ENCODE measurements at places on chromosomes 4 and X.

DNA sequence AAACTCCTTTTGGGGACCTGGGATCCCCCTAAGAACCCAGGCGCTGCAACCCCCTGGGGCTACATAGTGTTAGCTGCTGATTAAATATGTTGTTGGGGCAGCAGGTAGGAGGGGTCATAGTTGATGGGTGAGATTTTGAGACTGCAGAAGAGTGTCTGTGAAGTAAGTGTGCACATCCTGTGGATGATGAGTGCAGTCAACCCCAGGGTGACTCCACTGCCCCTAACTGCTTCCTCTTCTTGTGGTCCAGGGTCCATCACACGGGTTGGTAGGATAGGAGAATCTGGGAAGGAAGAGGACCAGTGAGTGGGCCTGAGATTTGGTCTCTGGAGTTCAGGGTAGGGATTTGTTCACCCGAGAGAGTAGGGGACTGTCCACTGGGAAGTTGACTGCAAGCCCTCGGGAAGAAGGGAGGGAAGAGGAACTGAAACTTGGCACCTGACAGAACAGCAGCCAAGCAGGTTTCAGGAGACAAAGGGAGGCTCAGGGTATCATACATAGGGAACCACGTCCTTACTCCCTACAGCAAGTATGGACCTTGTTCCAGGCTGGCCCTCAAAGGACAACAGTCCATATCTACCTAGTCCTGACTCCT, 8.5 kb downstream of the DLG3 start:
- DNase-seq = no peak

DNA sequence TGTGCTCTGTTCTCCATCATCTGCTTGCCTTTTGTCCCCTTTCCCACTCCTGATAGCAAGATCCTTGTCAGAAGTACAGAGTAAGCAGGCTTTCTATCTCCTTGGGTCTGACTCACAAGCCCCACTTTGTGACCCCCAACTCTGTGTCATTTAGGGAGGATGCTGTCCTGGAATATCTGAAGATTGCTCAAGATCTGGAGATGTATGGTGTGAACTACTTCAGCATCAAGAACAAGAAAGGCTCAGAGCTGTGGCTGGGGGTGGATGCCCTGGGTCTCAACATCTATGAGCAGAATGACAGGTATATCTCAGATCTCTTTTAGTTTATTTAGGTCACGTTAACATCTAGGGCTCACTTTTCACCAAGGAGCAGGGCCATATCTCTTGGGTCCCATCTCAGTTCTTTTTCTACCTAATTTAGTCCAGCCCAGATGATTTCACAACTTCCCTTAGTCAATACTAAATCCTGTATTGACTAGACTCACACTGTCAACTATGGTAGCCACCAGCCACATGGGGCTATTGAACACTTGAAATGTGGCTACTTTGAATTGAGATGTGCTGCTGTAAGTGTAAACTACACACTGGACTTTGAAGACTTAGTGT, 64.3 kb downstream of the MSN start:
- DNase-seq = no peak

DNA sequence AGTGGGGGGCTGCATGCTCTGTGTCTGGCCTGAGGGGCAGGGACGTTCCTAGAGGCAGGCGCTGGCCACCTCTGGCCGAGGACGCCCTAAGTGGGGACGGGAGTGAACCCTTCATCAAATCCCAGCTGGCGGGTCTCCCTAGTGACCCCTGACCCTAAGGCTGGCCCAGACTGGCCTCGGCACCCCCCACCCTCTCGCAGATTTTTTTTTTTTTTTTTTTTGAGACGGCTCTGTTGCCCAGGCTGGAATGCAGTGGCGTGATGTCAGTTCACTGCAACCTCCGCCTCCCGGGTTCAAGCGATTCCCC, 988 bp upstream of the MXD4 start:
- DNase-seq = no peak

DNA sequence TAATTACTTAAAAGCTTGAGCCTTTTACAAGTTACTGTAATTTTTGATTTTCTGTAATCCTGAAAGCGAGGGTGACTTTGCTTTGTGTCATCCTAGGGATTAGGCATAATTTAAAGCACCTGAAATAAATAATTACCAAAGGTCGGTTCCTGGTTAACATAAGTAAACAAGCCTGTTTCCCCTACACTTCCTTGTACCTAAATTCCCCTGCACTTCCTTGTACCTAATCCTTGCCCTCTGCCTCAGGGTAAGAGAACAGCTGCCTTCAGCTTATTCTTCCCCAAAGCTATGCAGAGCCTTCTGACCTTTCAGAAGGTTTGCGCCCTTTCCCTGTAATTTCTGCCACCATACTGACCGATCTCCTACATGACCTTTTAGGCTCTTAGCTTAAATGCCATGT, 166.1 kb upstream of the PDE5A start:
- DNase-seq = no peak

GRCh38 chrX:99172958-99173357, 1237.1 kb downstream of the PCDH19 start:
- DNase-seq = no peak

- peak; percentile 15 for DNase-seq
Measured at GRCh38 chrX:25020905-25021449, 5.2 kb upstream of the ARX start.
